ENCODE measurements at places on chromosomes 4 and X.

DNA sequence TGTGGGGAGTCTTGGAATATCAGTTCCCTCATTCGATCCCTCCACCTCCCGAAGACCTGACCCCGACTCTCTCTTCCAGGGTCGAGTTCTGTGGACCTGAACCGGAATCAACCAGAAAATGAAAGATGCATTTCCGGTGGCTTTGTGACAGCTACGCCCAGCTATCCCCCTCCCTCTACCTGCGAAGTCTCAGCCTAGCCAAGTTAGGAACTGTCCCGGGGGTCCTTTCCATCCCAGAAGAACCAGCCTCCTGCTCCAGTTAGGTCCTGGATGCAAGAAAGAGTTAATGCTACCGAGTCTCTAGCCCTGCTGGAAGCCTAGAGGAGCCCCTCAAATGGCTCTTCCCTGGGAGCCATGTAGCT, 13.4 kb upstream of the ETDC start:
- DNase-seq, result no peak

DNA sequence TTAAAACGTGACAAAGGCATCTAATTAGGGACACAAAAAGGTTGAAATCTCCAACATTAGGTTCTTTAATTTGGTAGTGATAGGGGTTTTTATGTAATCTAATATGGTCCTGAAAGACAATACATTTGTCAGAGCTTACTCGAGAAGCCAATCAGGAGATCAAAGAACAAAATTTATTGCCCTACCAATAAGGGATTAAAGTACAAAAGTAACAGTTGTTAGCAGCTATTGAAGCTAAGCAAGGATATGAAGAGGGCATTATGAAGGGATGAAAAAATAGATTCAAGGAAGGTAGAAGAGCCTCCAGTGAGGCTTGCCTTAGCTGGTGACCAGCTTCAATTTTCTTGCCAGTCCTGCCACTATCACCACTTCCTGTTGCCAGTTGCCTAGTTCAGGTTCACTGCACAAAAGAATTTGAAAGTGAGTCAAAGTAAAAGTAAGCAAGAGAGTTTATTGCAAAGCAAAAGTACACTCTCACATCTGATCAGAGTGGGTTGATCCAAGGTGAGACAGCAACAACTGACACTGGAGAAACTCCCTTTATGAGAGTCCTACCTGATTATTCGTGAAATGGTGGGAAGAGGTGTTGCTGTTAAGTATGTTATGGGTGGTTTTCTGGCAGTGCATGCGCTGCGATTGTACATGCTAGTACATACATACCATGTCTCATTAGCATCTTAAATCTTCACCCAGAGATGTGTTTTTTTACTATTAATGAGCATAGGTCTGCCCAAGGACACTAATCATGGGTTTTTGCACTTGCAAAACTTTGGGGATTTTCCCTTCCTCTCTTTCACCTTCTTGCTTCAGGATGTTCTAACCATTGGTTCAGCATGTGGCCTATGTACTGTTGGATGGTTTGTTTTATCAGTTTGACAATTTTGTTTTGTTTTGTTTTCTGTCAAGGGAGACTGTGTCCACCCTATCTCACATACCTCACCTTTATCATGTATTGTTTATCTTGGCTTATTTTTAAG, 263.2 kb upstream of the ITM2A start:
- peak; percentile 20 for DNase-seq

- DNase-seq, result peak; percentile 51
These were observed 4.2 kb downstream of the PAK3 start for GRCh38 chrX:111100191-111100590.

GRCh38 chr4:183164963-183165362, 65.9 kb downstream of the WWC2 start:
- DNase-seq, result no peak

DNA sequence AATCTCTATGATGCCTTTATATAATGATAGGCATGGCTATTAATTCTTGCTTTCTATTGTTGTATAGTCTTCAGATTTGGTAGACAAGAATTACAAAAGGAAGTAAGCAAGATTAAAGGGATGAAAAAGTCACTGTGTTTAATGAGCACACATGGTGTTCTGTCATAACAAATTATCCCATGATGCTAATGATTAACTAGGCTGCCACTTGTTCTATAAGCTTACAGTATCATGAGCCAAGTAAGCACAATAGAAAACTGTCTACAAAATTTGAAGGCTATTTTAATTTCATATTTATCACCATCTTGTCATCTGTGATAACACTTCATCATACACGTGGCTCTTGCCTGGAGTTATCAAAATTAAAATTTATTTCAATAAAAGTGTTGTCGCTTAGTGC, 466.7 kb downstream of the GASK1B start:
- no peak for DNase-seq

- DNase-seq, result no peak
These were observed 180.5 kb downstream of the KLHL13 start for GRCh38 chrX:117936118-117936517.

DNA sequence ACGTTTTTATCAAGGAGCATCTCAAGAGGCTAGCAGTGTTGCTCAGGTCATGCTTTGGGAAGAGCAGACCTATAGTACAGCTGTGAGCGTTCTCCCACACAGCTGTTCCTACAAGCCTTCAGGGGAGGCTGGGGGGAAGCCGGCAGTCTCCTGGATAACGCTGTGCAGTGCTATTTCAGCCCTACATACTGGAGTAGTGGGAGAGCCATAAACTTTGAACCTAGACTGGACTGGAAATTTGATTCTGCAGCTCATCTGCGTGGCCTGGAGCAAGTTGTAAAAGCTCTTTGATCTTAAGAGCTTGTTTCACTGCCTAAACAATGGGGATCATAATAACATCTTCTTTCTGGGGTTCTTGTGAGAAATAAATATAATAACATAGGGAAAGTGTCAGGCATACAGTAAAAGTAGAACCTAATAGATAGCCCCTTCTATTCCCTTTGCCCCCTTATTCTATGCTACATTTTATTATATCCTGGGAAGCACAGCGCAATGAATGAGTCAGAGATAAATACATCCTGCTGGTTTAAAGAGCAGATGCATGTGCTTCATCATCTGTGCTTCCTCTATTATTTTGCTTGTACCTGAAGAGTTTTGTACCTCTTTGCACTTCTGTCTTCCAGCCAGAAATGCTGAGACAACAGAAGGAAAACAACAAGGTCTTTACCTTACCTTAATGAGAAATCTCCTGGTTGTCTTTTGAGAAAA, 14.7 kb upstream of the AMBN start:
- DNase-seq, result no peak

DNA sequence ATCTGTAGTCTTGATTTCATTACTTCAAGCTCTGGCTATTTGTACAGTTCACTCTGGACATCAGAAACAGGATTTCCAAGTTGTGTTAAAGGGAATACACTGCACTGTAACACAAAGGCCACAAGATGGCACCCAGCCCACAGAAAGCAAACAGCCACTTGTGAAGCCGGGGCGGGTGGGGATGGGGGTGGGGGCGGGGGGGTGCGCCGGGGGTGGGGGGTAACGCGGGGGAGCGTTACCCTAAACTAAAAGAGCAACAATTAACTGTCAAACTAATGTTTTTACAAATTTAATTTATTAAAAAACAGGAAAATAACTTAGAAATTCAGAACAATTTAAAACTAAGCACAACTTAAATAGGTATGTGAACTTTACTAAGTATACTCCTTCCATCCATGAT, 27.3 kb downstream of the PRDX4 start:
- DNase-seq, result peak; percentile 37

DNA sequence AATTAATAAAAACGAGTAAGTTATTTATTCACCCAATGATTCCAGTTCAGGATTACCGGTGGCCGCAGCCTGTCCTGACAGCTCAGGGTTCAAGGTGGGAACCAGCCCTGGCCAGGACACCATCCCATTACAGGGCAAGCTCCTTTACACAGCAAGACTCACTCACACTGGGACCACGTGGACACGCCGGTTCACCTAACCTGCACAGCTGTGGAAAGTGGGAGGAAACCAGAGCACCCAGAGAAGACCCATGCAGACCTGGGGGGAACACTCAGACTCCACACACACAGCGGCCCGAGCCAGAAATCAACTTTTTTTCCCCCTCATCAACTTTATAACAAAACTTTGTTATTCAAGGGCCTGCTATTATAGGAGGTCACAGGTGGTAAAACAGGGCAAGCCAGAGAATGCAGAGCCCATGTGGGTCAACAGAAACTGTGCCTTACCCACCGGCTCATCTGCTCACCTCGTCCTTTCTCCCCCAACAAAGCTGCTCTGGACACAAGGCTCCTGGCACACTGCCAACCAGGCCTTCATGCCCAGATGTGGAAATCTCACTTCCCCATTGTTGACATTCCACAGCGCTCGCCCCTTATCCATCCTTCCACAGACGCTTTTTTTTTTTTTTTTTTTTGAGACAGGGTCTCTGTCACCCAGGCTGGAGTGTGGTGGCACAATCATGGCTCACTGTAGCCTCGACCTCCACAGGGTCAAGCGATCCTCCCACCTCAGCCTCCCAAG, 8.0 kb upstream of the ODAPH start:
- DNase-seq, result no peak

- no peak for DNase-seq
These were observed 1596.9 kb downstream of the RPA4 start for GRCh38 chrX:98480606-98481005.

DNA sequence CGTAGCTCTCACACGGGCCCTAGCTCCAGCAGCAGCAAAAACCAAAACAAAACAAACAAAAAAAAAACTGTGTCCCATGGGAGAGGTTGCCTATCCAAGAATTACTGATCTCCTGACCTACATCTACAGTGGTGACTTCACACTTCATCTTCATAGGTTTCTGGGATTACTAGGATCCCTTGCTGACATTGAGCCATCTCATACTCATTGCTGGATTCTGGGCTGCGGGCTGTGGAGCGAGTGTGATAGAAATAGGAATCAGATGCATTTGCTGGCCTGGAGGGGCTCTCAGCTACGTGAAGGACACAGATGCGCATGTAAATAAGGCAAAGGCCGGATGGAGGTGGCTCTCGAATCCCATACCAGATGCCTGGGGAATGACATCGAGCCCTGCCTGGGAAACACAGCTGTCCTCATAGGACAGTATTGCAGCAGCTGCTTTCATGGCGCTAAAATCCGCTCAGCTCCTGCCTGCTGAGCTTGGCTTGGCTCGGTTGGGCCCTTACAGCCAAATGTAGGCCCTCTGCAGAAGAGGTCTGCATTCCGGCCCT, 41.7 kb downstream of the CNGA2 start:
- no peak for DNase-seq

DNA sequence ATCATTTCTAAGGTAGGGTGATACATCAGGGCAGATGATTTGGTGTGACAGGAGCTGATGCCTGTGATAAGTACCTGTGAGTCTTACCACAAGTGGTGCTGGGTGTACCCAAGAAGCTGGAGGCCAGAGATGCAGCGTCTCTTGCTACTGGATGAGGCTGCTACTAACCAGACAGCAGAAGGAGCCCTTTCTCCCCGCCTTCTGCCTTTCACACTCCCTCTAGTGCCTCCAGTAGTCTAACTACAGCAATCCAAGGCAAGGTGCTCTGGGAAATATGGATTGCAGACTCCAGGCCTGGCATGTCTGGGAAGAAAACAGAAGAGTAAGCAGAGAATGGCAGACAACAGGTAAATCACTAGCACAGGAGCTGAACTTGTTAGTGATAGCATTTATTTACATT, 470.8 kb downstream of the NKX6-1 start:
- DNase-seq, result no peak

GRCh38 chr4:139840773-139841172, 175.2 kb downstream of the MGST2 start:
- DNase-seq, result no peak

DNA sequence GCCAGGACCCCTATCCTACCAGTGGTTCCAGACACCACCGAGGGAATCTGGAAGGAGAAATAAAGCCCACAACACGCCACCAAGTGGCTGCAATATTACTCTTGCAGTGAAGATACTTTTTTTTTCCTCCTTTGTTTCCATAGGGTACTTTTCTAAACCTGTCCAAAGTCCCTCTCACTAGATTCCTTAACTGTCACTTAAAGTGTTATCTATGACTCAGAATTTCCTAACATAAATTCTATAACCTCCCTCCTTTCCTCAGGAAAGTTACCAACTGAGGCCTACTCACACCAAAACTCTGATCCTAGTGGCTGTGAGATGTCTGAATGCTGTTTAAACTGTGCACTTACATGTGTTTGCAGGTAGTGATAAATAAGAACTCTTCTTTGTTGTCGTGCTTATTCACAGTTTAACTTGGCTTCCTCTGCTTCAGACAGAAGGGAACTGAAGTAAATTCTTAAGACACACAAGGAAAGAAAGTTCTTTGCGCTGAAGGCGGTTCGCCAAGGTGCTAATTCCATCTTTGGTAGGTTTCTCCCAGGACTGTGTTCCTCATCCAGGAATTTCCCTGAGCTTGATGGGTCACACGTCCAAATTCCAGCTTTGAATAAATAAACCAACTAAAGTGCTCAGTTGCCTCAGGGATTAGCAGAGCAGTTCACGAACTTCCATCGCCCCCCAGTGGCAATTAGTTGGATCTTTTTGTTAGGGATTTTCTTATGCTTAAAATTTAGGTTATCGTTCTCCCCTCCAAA, 10.7 kb upstream of the HCCS start:
- DNase-seq, result peak; percentile 17

DNA sequence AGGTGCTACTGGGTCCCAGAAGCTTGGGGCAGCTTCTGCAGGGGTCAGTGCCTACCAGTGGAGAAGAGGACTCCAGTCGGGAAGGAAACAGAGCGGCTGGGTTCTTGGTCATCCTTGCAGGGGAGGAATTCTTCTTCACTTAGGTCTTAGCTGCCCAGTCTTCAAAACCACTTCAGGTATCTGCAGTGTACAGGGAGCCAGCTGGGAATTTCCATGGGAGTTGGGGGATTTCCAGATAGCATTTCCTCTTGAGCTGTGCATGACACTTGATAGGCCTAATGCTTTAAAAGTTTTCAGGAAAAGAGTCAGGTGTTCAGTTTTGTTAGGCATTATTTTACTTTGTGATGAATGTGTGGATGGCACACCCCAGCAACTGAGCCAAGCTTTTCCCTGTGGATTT, 58.1 kb upstream of the ENPP6 start:
- no peak for DNase-seq

DNA sequence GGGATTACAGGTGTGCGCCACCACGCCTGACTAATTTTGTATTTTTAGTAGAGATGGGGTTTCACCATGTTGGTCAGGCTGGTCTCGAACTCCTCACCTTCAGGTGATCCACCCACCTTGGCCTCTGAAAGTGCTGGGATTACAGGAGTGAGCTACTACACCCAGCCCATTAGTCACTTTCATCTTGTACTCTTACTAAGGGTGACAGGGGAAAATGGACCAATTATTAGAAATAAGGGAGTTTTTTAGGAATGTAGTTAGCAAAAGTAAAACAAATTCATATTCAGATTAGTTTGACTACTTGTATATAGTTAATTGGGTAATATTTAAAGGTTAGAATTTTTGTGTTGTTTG, 26.1 kb downstream of the SMARCA5 start:
- DNase-seq, result no peak

DNA sequence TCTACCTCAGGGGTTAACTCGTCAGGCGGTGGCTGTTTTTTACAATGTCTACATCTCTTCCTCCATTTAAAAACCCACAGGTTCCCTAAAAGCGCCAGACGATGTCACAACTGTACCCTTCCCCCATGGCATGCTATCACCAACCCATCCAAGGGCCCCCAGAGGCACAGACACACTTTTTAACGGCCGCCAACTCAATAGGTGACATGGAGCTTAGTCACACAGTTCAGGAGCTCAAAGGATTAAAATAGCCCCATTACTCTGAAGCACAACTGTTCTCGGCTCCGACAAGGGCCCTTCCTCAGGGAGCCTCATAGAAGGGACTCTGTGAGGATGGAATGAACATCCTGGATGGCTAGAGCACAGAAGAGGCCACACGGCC, 12.4 kb downstream of the SH3KBP1 start:
- DNase-seq, result no peak

GRCh38 chr4:186158021-186158813, 33.1 kb upstream of the CYP4V2 start:
- no peak for DNase-seq

Data from activated CD4-positive, alpha-beta T cell treated with anti-CD3 and anti-CD28 coated beads, Interleukin-2, Interleukin-4, amounts not matched to agents 100 ng/mL and 50 ng/mL, durations not matched to agents 16 hours and 8 hours (primary cell).